AML-193 (cell line): ENCODE measurements at places on chromosomes 1 and 21.

- DNase-seq = peak; percentile 44
Observed at GRCh38 chr1:246784621-246785493, 60.6 kb downstream of the SCCPDH start.

- no peak for DNase-seq
Observed at GRCh38 chr1:75470448-75470847, 140.5 kb downstream of the SLC44A5 start.

DNA sequence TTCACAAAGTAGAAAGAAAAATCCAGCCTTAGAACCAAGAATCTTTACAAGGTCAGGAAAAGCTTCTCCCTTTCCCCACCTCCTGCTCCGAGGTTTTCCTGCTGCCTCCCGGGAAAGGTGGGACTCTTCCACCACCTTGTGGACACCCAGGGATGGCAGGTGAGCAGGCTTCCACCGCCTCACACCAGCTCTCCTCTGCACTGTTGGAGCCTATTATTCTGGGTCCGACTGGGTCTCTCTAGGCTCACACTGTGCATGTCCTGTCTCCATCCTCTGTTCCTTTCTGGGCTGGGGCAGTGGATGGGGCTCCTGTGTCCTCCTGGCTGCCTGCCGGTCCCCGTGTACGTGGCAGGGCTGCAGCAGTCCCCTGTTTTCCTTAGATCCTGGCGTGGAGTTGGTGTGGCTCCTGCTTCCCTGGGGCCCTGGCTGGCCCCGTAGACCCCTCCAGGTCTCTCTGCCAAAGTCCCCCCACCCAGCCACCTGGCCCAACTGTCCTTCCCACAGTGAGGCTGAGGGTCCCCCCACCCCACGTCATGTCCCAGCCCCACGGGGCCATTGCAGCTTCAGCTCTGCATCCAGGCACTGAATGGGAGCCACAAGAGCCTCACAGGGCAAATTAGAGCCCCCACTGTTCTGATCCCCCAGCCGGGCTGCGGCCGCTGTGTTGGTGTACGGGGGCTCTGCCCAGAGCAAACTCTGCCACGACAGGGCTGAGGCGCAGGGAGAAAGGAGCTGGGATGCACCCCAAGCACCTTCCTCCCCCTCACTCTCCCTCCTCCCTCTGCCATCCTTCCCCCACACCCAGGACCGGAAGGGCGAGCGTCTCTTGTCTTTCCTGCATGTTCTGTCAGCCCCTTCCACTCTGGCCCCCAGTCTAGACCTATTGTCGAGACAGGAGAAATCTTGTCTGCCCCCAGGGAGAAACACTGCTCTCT lies 3.3 kb upstream of the SLC45A1 start:
- no peak for DNase-seq

- no peak for DNase-seq
Observed at GRCh38 chr1:204647805-204648153, 37.8 kb downstream of the LRRN2 start.

DNA sequence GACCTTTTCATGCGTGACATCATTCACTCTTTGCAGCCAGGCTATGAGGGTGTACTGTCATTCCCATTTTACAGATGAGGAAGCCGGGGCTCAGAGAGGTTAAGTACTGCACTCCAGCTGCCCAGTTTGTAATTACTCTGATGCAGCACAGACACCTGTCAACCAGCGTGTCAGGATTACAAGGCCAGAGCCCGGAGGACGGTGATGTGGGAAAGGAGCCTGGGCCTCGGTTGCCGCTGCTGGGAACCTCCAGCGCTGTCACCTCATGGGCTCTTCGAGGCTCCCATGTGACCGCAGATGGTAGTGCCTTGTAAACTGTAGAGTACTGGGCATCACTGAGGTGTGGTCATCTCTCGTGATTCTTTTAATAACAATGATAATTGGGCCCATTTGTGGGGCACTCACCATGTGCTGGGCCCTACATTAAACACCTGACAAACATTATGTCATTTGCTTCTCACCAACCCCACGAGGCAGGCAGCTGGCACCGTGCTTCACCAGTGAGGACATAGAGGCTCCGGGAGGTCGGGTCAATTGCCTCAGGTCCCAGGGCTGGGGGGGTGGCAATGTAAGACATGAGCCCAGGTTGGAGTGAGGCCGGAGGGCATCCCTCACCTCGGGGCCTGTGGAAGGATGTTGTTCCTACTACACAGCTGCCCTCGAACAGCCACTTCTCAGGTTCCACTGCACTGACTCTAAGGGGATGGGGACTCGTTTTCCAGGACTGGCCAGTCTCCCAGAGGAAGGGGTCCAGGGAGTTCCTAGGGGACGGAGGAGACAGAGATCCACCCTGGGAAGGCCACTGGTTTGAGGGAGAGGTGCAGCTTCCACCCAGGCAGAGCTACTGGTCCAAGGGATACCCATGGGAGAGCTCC lies 42.8 kb upstream of the PADI1 start:
- DNase-seq = no peak

GRCh38 chr21:16323596-16323995 lies 593.8 kb downstream of the USP25 start:
- DNase-seq = no peak

- DNase-seq = no peak
Observed at GRCh38 chr1:115729756-115730155, 38.8 kb downstream of the CASQ2 start.

DNA sequence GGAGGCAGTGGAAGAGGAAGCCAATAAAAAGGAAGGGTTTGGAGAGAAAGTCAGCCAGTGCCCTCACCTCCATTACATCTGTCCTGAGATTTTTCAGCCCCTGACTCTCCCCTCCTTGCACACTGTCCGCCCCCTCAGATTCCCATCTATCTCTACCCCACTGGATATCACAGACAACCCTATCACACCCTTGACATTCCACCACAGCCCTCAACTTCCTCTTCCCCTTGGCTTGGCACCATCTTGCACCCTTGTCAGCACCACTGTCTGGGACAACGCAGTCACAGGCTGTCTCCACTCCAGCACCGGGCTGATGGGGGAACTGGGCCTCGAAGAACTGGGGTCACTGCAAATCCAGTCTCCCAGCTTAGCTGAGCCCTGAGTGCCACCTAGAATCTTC lies 14.2 kb upstream of the PLEKHA6 start:
- DNase-seq = no peak

GRCh38 chr1:202599669-202600431 lies 110.4 kb downstream of the SYT2 start:
- DNase-seq = peak; percentile 62
